H9 (cell line): ENCODE measurements at places on chromosomes 5 and 9.

DNA sequence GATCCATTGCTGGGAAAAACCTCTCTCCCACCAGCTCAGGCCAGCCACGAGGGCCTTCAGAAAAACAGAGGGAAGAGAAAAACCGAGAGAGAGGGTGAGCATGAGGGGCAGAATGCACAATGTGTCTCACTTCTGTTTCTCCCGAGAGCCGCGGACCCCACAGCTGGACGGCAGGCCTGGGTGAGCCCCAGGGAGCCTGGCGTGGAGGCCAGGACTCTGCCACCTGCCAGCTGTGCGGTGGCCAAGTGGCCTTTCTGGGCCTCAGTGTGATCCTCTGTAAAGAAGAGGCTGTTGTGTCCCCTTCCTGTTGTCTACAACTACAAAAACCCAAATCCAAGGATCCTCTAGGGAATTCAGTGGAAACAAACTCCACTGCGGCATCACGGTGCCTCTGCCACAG lies 179.3 kb downstream of the PAX5 start:
- no peak for DNase-seq

DNA sequence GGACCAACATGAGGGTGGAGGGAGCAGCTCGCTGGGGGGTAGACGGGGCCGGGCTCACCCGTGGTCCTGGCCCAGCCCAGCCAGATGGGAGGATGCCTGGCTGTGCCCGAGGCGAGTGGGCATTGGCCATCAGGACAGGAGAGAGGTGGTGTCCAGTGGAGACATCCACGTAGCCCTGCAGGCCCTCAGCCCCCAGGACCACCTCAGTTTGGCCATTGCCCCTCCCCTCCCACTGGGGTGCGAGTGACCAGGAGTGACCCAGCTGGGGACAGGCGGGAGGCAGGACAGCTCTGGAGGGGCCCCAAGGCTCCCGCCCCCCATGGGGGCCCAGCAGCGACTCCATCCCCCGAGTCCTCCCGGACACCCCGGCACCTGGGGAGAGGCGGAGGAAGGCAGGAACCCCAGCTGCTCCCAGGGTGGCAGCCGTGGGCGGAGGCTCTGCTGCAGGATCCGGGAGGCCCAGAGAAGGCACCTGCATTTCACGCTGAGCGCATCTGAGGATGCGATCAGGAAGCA lies 8.3 kb downstream of the NOXA1 start:
- DNase-seq = no peak

DNA sequence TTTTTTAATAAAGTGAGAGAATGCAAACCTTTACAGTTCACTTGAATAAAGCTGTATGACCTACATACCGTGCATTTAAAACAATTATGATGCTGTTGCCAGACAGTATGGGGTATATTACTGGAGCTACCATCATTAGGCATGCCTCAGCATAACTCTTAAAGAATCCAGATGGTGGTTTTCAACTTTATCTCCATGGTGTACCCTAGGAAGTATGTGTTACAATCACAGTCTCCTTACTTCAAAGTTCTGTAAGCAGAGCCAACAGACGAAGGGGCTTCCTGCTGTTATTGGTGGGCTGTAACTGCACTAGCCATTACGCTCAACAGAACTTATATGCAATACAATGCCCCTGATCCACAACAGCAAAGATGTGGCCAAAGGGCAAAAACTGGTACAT lies 803.3 kb downstream of the DTWD2 start:
- DNase-seq = no peak

- no peak for DNase-seq
Observed at GRCh38 chr5:148807851-148808250, 18.6 kb upstream of the ADRB2 start.

DNA sequence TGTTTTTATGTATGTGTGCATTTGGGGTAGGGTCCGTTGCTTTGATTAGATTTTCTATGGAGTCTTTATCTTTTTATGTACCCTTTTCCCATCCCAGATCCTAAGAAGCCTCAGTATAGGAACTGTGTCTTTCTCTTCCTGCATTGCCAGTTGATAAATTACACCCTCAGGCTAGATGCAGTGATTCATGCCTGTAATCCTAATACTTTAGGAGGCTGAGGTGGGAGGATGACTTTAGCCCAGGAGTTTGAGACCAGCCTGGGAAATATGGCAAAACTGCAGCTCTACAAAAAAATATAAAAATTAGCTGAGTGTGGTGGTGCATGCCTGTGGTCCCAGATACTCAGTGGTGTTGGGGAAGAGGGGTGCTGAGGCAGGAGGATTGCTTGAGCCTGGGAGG lies 40.2 kb downstream of the NLN start:
- no peak for DNase-seq

GRCh38 chr9:84442712-84443111 lies 102.2 kb upstream of the SLC28A3 start:
- DNase-seq = no peak

DNA sequence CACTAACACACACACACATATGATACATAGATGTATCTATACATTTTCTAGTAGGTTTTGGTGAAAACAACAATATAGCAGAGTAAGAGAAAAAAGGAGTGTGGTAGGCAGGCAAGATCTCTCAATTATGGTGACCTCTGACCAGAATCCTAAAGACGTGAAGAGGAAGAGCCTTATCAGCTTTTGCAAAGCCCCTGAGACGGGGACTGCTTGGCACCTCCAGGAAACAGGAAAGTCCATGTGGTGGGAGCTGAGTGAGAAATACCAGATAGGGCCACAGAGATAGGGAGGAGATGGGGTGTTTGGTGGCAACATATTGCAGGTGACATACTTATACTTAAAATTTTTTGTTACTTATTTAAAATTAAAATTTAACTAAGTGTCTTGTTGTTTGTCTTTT lies 39.9 kb upstream of the CTXN3 start:
- DNase-seq = no peak
